ENCODE measurements at places on chromosomes 5 and 9.

DNA sequence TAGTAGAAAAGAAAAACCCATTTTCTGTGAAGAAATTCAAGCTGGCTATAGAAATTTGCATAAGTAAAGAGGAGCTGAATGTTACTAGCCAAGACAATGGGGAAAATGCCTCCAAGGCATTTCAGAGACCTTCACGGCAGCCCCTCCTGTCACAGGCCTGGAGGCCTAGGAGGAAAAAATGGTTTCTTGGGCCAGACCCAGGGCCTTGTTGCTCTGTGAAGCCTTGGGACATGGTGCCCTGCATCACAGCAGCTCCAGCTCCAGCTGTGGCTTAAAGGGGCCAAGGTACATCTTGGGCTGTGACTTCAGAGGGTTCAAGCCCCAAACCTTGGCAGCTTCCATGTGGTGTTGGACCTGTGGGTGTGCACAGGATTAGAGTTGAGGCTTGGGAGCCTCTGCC is 130.0 kb upstream of the DMRTA1 start:
- DNase-seq = no peak

DNA sequence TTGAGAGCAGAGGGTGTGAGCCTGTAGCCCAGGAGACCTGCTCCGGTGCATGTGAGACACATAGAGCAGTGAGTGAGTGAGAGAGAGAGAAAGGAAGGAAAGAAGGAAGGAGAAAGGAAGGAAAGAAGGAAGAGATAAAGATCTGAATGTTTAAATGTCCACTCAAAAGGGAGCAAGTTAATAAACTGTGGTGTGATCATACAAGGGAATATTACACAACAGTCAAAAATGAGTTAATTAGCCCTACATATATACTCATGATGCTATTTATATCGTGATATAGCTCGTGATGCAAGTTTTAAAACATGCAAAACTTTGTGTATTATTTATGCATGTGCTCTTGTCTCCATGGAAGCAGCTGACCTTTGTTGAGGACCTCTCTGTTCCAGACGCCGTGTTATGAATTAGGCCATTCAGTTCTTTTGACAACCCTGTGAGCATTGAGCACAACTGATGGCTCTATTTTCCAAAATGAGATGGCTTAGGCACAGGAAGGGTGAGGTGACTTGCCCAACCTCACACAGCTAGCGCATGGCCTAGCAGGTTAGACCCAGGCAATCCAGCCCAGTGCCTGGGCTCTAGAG is 70.6 kb downstream of the HMCN2 start:
- DNase-seq = no peak

- peak; percentile 58 for DNase-seq
Measured at GRCh38 chr5:136205941-136206340, 13.0 kb upstream of the SMIM32 start.

DNA sequence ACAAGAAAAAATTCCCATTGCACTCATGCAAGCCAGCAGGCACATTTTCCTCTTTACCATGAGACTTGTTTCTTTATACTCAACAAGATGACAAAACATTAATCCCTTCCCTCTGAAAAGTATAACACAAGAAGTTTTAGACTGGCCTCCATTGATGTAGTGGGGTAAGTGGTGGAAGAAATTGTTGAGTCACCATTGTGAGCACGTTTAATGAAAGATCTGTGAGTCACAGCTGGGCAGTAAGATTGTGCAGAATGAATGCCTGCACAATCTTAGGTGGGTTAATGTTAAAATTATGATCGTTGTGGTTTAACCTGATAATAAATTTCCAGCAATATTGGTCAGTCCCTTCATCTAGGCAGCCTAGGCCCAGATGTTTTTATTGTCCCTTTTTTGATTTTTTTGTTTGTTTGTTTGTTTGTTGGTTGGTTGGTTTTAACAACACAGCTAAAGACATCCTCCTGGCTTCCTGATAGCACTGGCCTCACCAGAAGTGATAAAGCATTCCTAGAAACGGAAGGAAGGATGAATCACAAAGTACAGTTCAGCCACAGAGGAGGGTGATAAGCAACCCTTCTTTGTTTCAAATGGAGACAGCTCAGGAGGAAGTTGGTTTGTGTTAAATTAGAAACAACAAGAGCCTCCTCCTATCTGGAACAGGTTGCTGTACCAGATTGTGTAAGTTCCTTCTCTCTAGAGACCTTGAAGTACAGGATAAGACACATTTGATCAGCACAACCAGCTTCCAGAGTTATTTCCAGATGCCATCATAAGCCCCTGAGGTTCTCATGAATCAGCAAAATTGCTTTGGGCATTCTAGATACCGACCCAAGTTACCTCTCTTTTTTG is 40.3 kb downstream of the SLC24A2 start:
- no peak for DNase-seq

DNA sequence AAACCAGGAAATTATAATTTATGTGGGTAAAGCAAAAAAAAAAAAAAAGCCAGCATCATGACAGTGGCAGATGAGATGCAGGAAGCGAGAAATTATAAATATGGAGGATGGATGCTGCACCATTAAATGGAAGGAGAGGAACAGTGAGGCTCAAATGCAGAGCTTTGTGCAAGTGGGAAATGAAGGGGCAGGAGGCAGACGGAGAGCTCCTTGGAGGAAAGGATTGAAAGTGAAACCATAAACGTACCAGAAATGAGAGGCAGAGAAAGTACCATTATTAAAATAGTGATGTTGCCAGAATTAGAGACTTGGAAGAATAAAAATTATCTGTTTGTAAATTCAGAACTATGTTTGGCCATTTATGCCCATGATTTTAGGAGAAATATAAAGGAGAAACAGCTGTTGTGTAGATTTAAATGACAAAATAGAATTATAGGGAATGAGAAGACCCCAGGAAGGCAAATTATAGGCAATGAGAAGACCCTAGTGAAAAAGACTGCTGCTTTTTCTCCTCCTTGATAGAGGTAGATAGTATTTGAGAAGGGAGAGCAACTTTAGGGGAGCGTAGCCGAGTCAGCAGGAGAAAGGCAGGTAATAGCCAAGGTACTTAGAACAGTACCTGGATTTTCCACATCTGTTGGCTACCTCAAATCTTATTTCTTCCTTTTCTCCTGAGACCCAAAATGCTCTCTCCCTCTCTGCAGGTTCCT is 341.0 kb upstream of the CD180 start:
- no peak for DNase-seq

DNA sequence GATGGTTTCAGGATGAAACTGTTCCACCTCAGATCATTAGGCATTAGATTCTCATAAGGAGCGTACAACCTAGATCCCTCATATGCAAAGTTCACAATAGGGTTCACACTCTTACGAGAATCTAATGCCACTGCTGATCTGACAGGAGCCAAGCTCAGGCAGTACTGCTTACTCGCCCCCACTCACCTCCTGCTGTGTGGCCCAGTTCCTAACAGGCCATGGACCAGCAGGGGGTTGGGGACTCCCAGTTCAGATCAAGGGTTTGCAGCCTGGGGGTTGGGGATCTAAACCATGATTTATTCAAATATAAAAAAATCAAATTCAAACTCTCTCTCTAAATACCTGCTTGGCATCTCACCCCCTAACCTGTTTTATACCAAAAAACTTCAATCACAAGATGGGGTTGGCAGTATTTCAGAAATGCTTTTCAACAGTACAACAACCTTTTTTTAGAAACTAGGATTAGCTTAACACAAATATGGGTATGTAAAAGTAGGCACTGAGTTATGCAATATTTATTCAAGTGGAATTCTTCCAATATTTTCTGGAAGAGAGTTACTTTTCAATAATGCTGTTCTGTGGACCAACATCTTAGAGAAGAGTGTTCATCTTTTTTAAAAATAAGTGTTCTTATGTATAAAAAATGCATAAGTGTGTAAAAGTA is 30.1 kb upstream of the SLC12A2 start:
- DNase-seq = no peak

DNA sequence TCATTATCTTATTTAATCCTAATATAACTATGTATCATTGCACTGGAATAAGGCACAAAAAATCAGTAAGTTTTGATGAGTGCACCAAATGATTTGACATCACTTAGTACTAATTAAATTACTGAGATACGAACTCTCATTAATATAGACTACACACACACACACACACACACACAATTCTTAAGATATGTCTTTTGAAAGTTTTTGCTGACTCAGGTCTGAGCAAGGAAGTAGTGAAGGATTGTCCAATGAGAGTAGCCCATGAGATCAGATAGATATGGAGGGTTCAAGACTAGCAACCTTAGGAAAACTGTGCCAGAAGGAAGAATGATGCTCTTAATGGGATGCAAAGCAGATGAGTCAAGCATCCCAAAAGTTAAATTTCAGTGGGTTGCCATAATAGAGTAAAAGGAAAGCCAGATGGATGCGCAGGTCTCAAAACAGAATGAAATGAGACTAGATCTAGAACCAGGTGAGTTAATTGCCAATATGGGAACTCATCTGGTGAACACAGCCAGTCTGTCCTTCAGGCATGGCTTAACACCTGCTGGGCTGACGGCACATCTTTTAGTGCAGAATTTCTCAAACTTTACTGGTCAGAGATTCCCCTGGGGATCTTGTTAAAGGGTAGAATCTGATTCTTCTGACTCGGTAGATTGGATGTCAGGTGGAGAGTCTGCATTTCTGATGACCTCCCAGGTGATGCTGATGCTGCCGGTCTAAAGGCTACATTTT is 197.0 kb upstream of the NR4A3 start:
- no peak for DNase-seq

DNA sequence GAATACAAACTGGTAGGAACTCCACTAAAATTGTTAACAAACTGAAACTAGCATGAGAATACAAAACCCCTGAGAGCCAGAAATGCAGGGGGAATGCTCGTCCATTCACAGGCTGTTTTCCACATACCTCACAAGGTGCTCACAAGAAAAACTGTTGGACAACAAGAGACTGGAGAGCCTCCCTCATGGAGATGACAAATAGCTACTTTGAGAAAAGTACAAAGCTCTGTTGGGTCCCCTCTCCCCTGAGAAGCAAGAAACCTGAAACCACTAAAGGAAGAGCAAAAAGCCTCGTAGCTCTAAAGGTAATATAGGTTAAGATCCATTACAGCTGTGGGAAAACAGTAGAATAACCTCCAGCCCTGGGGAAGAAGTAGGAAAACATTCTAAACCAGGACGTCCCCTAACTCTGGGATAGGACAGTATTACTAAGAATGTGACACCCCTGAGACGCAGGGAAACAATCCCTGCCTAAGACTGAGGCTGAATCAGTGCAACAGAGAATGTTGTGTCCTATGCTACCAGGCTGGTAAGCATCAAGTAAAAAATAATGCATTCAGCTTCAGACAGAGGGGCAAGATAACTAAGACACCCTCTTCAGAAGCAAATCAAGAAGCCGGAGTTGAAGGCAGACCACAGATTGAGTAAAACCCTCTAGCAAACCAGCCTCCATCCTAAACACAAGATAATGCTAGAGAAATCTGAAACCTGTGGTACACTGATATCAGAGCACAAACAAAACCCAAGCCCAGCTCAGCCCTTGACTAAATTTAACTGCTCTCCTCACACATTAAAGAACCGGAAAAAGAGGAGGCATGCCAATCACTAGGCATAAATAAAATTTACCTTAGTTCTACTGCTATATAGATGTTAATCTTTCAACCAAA is 160.2 kb downstream of the SSBP2 start:
- DNase-seq = no peak

- no peak for DNase-seq
Measured at GRCh38 chr5:143186623-143187022, 216.9 kb downstream of the NR3C1 start.

GRCh38 chr5:165196961-165197360 is 1691.5 kb downstream of the MAT2B start:
- DNase-seq = no peak

- DNase-seq = peak; percentile 82
Measured at GRCh38 chr5:176365351-176366231, at the start of gene ARL10. TSS of gene ARL10 (plus strand) at chr5:176365487. CDS start at chr5:176365564, 77 bp downstream.

DNA sequence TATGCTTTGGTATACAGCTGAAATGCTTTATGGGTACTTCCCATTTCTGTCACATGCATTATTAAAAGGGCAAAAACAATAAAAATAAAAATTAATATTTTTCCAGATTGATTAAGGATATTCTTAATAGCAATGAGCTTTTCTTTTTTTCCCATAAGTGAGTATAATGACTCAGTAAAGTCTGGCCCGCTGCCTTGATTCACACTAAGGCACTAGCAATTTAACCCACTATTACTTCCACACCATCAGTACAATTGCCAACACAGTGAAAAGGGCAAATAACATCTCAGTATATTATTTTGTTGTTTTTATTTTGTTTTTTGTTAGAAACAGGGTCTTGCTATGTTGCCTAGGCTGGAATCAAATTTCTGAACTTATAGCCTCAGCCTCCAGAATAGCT is 150.1 kb downstream of the RNF180 start:
- DNase-seq = no peak

DNA sequence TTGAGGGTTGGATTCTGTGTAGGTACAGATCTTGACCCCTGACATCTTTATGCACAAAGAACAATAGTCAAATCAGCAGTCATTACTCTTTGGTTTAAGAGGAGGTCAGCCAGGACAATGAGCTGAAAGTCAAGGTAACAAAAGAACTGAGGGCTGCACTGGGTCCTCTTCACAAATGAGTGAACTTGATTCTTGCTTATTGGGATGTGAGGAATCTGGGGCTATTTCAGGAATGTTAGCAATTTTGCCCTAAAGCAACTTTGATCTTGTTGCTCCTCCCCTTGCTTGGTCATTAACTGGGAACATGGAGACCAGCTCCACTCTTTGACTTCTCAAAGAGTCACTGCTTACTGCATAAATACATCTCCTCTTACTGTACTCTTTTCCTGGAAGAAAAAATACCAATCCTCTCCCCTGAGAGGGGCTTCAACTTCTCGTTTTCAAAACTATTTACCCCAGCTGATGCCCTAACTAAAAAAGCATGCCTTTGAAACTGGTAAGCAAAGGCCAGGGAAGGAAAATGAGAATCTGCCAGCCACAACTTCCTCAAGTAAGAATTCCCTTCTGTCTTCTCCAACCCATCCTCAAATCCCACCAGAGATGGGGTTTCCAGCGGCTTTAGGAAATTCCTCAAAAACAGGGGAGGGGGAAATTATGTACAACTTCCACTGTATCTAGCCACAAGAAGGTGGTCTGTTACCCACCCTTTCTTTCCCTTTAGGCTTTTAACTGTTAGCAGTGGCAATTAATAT is 368.3 kb downstream of the ENC1 start:
- DNase-seq = no peak

GRCh38 chr5:95916687-95917085 is 45.0 kb downstream of the ELL2 start:
- no peak for DNase-seq

DNA sequence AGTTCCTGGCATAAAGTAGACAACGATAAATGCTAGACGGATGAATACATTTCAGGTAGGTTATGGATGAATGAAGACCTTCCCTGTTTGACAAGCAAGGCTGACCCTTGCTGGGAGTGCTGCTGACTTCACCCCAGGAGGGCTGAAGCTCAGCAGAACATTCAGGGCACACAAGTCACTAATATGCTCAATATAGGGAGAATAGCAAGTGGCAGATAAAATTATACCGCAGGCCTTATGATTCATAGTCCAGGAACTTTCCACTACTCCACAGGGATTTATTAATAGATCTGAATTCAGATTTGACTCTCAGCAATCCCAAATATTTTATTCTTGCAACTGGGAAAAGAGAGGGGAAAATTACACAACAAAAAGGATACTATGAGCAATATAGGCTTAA is 38.2 kb upstream of the GRAMD2B start:
- no peak for DNase-seq

- no peak for DNase-seq
Measured at GRCh38 chr5:126499853-126500342, 76.7 kb downstream of the GRAMD2B start.

Measured in left forelimb (tissue), 1 donor.